ENCODE measurements at places on chromosomes 4 and X.
A peak's percentile ranks its signal among the peaks of the same experiment; 100 is the strongest.

- no peak for DNase-seq
Observed at GRCh38 chrX:39721566-39722279, 376.0 kb downstream of the BCOR start.

- no peak for DNase-seq
Observed at GRCh38 chr4:77804471-77804870, 14.7 kb downstream of the CNOT6L start.

DNA sequence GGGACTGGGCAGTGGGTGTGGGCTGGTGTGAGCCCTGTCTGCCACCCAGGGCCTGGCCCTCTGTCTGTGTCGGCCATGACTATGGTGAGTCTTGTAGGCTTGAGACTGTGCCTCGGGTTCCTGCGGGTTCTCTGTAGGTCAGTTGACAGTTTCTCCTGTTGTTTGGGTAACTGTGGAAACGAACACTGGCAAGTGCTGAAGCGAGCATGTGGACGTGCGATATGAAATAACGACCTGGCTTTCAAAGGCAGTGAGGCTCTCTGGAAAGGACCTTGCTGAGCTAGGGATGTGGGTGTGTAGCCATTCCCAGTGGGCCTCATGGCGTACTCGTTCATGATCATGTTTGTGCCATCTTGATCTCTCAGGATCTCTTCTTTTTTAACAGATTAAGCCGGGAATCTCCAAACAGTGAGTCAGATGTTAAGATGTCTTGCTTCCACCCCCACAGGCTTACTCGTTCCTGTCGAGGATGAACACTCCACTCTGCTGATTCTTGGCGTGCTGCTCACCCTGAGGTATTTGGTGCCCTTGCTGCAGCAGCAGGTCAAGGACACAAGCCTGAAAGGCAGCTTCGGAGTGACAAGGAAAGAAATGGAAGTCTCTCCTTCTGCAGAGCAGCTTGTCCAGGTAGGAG is 41.3 kb downstream of the HTT start:
- DNase-seq: no peak

DNA sequence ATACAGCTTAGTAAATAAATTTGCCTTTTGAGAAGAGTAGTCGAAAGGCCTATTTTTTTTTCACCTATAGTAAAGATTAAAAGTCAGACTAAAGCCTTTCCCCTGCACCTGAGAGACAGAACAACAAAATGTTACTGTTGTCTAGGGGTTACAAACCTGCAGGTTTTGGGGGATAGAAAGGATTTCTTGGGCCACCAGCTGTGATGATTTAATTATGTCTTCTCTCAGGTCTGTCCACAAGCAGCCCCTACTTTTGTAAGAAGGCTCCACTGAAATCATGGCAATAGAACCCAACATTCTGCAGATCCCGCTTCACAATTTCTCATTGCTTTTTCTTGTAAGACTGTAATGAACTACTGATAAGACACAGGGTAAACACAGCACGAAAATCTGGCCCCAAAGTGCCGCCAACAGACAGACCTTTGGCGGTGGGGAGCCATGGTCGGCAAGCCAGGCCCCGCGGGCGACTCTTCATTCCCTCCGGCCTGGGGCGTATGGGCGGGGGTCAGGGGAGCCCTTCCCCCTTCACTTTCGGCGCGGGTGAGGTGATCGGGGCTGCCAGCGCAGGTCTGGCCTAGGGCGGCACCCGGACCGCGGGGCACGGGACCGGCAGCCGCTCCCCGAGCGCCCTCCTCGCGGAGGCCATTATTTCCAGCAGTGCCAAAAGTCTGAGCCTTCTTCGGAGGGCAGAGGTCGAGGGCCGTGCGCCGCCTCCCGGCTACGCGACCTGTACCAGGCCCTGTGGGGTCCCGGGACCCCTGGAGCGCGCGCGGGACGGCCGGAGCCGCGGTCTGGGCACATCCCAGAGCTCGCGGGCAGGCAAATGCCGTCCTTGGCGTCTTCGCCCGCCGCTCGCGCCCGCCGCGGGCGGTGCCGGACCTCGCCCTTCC is 812 bp upstream of the KDM6A start:
- peak; percentile 47 for DNase-seq

DNA sequence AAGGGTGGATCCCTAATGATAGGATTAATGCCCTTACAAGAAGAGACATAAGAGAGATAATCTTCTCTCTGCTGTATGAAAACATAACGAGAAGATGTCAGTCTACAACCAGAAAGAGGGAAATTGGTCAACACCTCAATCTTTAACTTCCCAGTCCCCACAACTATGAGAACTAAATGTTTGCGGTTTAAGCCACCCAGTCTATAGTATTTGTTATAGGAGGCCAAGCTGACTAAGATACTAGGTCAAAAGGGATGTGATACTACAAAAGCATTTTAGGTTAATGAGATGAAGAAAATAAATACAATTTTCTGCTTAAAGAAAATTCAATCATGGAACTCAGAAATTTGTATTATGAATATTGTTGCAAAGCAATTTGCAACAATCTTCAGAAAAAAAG is 55.4 kb upstream of the LHFPL1 start:
- DNase-seq: no peak

DNA sequence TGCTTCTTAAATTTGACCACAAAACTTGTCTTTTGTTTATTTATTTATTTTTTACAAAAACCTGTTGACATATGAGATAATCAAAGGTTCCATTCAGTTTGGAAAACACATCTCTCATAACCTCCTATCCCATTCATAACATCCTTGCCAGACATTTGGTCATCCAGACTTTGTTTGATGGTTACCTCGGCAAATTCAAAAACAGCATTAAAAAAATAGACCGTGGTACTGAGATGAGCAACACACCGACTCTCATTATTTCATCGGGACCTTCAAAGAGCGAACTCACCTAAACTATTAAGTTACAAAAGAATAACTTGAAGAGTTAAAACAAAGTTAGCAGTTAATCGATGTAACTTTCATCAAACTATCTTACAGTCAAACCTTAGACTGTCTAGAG is 85.8 kb upstream of the RPS6KA3 start:
- DNase-seq: peak; percentile 51

DNA sequence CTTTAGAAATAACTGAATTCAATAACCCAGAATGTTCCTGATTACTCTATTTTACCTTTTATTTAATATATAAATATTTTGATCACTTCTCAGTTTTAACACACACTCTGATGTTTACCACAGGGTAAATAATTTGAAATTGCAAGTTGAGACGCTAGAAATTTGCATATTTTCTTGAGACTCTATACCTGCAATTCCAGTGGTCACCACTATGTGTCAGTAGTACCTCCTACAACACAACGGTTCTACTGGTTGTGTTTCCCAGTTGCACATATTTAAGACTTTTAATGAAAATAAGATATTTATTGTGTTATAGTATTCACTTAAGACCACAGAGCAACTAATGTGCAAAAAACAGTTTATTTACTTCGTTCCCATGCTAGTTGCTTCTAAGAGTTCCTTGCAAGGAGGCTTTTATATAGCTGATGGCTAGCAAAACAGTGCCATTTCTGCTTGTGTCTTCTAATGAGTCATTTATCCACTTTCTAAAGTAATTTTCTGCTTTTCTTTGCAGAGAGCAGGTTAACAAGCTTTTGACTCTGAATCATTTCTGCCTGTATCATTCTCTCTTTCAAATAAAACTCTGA is 98.9 kb upstream of the PDLIM3 start:
- DNase-seq: peak; percentile 33

DNA sequence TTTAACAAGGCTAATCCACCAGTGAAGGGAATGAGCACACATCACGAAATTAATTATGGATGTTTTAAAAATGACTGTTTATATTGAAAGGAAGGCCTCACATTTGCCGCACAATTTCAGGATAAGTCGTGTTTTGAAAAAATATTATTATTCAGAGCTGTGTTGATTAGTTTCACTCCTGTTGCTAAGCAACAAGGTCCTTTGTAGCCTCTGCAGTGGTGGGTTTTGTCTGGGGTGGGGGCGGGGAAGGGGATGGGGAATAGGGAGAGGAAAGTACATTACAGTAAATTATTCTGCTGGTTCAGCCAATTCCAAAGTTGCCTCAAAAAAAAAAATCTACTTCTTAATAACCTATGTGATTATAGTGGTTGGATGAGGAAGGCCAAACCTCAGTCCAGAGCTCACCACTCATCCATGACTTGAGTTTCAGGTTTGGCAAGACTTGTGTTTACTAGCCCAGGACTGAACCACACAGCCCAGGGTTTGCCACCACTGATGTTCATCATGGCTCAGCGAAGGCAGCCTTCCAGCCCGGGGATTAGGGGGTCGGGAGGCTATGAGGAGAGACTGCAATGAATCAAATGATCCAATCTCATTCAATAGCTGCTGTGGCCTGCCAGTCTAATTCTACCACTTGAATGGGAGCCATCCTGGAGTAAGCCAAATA is 162.5 kb upstream of the ATP6AP2 start:
- DNase-seq: peak; percentile 16

- no peak for DNase-seq
Observed at GRCh38 chr4:85028910-85029309, 62.4 kb upstream of the WDFY3 start.

- DNase-seq: no peak
Observed at GRCh38 chr4:87003266-87003665, 68.5 kb downstream of the AFF1 start.

DNA sequence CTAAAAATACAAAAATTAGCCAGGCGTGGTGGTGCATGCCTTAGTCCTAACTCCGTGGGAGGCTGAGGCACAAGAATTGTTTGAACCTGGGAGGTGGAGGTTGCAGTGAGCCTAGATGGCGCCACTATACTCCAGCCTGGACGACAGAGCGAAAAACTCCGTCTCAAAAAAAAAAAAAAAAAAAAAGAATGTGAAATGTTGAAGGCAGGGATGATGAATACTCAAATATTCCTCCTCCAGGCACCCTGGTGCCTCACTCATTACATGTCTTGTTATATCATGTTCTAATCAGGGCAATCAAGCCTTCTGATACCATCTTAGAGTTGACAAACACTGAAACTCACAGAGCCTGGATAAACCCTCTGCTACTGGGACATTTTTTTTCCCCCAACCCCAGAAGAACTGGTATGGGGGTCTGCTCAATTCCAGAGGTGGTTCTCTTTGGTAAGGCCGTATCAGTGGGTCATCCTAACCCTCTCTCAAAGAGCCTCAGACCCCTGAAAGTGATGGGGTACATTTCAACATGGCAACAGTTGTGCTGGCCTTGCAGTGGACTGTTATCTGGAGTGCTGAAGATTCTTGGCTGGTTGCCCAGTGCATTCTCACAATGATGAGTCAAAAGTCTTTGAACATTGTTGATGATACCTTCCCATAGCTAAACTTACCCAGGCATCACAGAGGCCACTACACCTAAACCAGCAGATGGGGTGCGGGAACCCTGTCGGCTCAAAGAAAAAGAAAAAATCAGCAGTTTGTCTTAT is 2.4 kb upstream of the SH3KBP1 start:
- peak; percentile 53 for DNase-seq

GRCh38 chr4:128358913-128359279 is 71.3 kb upstream of the PGRMC2 start:
- DNase-seq: no peak

DNA sequence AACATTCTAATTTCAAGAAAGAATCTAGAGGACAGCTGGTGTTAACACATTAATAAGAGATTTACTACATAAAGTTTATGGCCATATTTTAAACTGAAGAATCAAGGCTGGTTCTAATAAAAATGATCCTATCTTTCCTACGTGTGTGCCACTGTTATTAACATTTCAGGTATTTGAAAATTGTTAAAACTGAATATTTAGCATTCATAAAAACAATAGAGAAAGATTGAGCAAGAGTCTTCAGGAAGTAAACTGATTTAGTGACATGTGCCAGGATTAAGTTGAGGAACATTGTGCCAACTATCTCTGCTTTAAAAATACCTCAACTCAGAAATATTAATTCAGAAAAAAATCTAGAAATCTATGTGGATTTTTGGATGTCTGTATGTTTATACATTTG is 810.1 kb downstream of the FAT4 start:
- no peak for DNase-seq

GRCh38 chrX:153769865-153770600 is 6.0 kb downstream of the PLXNB3 start:
- no peak for DNase-seq

GRCh38 chrX:86935988-86936387 is 581.6 kb upstream of the KLHL4 start:
- no peak for DNase-seq

DNA sequence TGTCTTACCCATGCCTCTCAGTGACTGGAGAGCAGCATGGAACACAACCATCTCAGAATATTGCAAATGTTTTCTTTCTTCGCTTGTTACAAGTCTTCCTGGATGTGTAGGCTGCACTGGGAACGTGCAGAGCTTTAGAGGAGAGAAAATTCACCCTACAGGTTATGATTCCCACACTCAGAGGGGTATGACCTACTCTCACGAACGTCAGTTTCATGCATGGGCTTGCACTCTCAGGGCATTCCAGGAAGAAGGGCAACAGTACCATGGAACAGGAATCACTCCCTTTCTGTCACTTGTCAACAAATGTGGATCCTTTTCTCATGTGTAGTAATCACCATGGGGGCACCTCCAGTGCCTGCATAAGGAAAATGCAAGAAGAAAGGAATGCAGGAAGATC is 75.8 kb downstream of the NBDY start:
- no peak for DNase-seq

- peak; percentile 63 for DNase-seq
Observed at GRCh38 chr4:93791570-93792195, 36.9 kb upstream of the ATOH1 start.

GRCh38 chr4:128596853-128597252 is 212.6 kb upstream of the JADE1 start:
- DNase-seq: no peak

- no peak for DNase-seq
Observed at GRCh38 chr4:134585972-134586371, 384.4 kb upstream of the PABPC4L start.

DNA sequence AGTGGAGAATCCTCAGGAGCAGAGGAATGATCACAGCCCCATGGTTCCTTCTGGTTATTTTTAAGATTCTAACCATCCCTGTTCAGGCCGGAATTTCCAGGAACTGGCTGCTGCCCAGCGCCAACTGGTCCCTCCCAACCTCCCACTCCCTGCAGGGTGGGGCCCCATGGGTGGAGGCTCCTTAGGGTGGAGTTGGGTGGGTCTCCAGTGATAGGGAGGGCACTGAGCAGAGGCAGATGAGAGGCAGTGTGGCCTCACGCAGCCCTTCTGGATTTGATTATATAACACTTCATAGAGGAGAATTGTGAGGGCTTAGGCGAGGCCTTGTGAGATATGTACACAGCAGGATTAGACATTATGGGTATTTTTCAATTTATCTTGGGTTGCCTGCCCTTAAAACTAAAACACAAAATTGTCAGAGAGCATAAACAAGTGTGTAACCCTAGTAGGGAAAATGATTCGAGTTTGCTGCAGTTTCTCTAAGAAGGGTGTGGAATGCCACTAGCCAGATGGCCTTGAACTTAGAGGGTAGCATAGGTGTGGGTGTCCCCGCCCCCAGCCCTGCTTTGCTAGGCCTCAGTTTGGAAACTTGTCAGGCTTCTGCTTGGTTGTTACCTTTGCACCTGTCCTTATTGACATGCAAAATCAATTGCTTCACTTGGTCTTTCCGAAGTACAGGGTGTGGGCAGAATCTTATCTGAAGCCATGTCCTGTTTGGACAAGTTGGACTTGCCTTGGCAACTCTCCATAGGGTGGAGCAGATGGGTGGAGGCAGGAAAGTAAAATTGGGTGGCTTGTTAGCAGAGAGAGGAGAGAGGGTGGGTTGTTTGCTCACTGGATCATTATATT is 9.4 kb downstream of the KLF3 start:
- no peak for DNase-seq

GRCh38 chrX:19063030-19063429 is 59.2 kb downstream of the ADGRG2 start:
- DNase-seq: no peak

Measured in activated CD4-positive, alpha-beta T cell treated with anti-CD3 and anti-CD28 coated beads, Interleukin-2, Interleukin-6, amounts not matched to agents 100 ng/mL and 50 ng/mL, durations not matched to agents 16 hours and 8 hours (primary cell).